Activated CD4-positive, alpha-beta T cell treated with anti-CD3 and anti-CD28 coated beads for 48 hours (primary cell): ENCODE measurements at places on chromosomes 2 and 18.

GRCh38 chr2:200765139-200765951 lies 46.4 kb upstream of the BZW1 start:
- DNase-seq = peak; percentile 73

- DNase-seq = no peak
Observed at GRCh38 chr2:31191931-31192330, 25.4 kb downstream of the CAPN14 start.

GRCh38 chr18:25033747-25034471 lies 318.1 kb downstream of the ZNF521 start:
- no peak for DNase-seq

DNA sequence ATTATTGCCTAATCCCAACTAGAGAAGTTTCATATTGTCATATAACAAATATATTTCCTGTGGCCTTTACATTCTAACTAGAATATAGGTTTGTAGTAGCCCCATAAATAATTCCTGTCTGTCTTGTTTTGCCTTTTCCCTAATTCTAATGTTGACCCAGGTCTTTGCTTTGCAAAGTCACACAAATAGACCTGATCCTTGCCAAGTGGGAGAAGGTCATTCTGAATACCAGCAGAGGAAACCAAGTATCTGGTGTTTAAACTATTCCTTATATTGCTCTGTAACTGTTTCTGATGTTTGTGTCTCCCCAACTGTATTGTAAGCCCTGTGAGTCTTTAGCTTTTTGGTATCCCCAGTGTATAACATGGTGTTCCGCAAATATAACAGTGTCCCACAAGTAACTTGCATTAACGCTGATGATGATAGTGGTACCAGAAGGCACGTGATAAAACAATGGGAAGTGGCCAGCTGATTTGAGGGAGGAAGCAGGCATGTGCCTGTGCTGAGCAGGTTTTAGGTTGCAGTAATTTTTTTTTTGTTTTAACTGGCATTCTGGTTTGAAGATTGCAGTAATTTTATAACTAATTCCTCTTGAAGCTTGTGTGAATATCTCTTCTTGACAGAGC lies 11.1 kb downstream of the HADHB start:
- DNase-seq = no peak

DNA sequence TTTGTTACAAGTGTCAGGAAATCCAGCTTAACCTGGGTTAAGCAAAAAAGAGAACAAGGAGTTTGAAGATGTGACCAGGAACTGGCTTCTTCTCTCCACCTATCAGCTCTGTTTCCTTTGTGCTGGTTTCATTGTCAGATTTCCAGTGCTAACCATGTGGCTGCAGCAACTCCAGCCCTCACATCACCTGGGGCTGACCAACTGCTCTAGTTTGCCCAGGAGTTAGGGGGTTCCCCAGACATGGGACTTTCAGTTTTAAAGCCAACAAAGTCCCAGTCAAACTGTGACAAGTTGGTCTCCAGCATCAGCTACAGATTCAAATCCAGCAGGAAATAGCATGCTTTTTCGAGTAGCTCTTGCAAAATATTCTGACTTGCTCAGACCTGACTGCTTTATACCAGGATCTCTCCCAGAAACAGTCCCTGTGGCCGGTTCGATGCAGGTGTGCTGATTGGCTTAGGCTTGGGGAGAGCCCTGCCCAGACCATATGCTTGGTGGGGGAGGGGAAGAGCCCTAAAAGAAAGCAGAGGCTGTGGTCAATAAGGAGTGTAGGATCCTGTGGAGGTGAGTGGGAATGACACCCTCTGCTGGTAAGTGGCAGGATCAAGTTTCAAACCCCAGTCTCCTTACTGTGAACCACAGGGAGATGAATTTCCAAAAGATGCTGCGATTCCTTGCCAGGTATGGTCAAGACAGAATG lies 49.5 kb downstream of the KCNE4 start:
- DNase-seq = no peak

- DNase-seq = no peak
Observed at GRCh38 chr2:223460209-223460608, 142.0 kb downstream of the SCG2 start.

GRCh38 chr2:96143848-96144480 lies 1.3 kb downstream of the DUSP2 start:
- peak; percentile 61 for DNase-seq

DNA sequence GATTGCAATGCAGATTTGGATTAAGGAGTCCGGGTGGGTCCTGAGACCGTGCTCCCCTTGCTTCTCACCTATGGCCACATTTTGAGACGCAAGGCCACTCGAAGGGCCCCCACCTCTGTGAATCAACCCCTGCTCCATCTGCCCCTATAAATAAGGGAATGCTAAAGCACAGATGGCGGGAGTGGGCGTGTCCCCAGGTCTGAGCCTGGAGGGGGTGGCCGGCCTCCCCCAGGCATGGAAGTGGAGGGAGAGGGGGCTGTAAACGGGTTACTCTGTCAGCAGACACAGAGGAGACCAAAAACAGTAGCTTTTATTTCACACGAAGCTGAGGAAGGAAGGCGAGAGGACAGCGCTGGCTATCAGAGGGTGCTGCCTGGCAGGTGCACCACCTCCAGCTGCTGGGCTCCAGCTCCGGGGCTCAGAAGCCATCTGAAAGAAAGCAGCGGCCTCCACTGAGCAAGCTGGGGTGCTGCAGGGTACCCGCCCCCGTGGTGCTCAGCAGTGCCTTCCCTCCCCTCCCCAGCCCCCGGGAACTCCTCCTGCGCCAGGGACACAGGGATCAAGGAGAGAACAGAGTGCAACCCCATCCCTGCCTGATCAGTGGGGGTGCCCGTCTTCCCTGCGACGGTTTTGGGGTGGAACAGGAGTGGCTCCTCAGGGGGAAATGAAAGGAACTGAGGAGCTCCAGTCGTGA lies 56.7 kb upstream of the RAB6C start:
- DNase-seq = no peak

DNA sequence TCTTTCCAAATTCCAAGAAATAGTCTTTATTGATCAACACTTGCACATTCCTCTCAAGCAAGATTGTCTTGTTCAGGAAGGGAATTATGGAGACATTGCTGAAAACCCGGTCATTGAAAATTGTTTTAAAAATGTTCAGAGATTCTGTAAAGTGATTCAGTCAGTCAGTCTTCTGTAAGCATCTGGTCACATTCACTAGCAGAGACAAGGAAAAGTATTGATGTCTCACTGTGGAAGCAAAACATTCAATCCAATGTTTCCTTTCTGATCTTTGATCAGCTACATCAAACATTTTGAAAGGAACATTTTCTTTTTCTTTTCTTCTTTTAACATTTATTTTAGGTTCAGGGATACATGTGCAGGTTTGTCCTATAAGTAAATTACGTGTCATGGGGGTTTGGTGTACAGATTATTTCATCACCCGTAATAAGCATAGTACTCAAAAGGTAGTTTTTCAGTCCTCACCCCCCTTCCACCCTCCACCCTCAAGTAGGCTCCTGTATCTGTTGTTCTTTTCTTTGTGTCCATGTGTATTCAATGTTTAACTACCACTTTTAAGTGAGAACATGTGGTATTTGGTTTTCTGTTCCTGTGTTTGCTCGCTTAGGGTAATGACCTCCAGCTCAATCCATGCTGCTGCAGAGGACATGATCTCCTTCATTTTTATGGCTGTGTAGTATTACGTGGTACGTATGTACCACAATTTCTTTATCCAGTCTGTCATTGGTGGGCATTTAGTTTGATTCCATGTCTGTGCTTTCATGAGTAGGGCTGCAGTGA lies 61.2 kb downstream of the CTNNA2 start:
- DNase-seq = no peak

GRCh38 chr2:86275384-86275799 lies 62.0 kb downstream of the REEP1 start:
- no peak for DNase-seq

- no peak for DNase-seq
Observed at GRCh38 chr2:100784681-100785080, 35.3 kb upstream of the NPAS2 start.

- DNase-seq = no peak
Observed at GRCh38 chr2:157894694-157895435, 18.7 kb upstream of the ACVR1 start.

DNA sequence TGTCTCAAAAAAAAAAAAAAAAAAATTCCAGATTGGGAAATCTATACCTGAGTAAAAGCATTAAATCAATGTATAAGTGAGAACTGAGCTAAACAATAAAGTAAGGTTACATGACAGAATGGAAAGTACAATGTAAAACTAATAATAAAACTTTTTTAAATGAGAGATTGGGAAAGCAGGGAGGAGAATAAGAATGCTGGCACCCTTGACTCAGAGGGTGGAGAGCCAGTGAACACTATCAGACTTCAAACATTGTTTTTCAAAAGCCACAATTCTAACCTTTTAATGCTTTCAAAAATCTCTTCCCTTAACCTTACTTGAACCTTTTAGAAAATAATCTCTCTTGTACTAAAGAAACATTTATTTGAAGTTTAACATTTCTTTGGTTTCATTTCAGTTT lies 63.5 kb downstream of the TBC1D8 start:
- no peak for DNase-seq

GRCh38 chr2:122530814-122531213 lies 775.4 kb downstream of the TSN start:
- no peak for DNase-seq

- DNase-seq = no peak
Observed at GRCh38 chr18:67508146-67508545, 8.4 kb downstream of the DSEL start.

- no peak for DNase-seq
Observed at GRCh38 chr2:178418426-178418825, 32.5 kb downstream of the PRKRA start.

GRCh38 chr2:204948822-204949221 lies 403.5 kb downstream of the PARD3B start:
- no peak for DNase-seq

DNA sequence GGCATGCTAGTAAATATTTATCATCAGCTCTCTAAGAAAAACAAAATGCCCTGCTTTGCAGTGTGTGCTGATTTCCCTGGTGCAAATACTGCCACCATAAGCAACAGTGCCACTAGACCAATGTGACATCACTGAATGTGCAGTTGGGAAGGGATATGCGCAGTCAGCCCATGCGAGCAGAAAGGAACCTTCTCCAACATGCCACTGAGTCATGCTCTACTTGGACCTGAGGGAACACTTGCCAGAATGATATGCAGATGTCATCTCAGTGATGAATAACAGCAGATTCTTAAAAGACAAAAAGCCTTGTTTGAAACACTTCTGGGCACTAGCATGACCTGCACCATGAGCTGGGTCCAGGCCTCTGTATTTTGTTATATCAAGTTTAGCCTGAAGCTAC lies 55.3 kb upstream of the REL start:
- no peak for DNase-seq

GRCh38 chr2:15939556-15939853 lies 845 bp upstream of the MYCN start:
- no peak for DNase-seq

DNA sequence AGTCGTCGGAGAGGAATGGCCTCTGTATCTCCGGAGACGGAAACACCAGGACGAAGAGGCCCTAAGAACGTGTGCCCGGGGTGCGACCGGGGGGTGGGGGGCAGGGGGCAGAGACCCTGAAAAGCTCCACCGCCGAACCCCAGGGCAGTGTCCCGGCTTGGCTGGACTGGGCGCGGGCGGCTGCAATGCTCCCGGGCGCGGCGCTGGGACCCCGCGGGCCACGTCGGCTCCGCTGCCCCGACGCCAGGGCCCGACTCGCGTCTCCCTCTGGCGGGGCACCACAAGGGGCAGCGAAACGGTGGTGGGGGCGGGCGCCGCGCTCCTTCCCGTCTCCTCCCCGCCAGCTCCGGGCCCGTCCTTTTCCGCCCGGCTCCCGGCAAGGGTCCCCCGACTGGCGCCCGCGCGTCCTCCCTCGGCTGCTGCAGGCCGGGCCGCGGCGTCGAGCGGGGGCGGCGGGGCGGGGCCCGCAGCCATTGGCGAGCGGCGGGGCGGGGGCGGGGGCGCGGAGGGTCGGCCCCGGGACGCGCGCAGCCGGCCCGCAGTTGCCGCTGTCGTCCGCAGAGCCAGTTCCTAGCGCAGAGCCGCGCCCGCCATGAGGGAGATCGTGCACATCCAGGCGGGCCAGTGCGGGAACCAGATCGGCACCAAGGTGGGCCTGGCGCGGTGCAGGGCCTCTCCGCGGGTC lies at the start of gene TUBB6:
Gene TUBB6 (plus strand): TSS at position 541 of the 685 bp plus-strand sequence. CDS start 52 bp downstream, at position 593.
- DNase-seq = peak; percentile 34

GRCh38 chr2:124269348-124269747 lies 244.3 kb downstream of the CNTNAP5 start:
- DNase-seq = no peak

- no peak for DNase-seq
Observed at GRCh38 chr2:152472481-152472887, 137.5 kb downstream of the FMNL2 start.

- DNase-seq = no peak
Observed at GRCh38 chr2:29703336-29703735, 218.1 kb downstream of the ALK start.

- DNase-seq = no peak
Observed at GRCh38 chr2:206079699-206080465, 6.1 kb downstream of the INO80D start.

DNA sequence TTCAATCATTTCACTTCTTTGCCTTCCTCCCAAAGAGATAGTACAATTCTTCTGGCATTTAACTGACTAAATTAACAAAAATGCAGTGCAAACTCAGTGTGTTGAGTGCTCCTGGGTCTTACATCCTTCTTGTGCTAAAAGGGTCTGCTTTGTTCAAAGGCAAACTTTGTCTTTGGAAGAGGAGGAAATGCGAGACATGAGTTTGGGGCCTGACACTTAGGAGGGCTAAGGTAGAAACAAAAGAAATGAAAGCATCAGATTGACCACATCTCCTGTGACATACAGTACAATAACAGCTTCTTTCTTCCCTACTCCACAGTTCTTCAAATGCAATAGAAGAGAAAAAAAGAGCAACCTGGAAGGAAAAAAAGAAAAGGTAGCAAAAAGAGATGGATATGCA lies 161.7 kb downstream of the CNTNAP5 start:
- no peak for DNase-seq

- DNase-seq = peak; percentile 36
Observed at GRCh38 chr2:26982102-26982742, 11.8 kb downstream of the MAPRE3 start.

DNA sequence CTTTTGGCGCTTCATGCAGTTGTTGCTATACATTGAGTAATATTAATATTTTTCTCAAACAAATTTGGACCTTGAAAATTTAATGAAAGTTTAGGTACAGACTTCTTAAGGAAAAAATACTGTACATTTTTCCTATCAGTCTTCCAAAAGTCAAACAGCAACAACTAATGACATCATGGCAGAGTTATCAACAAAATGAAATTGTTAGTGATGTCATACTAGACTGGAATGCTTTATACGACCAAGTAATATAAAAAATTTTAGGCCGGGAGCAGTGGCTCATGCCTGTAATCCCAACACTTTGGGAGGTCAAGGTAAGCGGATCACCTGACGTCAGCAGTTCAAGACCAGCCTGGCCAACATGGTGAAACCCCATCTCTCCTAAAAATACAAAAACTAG lies 12.0 kb upstream of the STPG4 start:
- DNase-seq = no peak

- DNase-seq = no peak
Observed at GRCh38 chr2:9415516-9416169, 7.7 kb downstream of the ITGB1BP1 start.

- DNase-seq = peak; percentile 100
Observed at GRCh38 chr2:231707927-231708772, at the start of gene PTMA. Gene PTMA (plus strand): TSS chr2:231708525. CDS start chr2:231708707, 182 bp downstream.

DNA sequence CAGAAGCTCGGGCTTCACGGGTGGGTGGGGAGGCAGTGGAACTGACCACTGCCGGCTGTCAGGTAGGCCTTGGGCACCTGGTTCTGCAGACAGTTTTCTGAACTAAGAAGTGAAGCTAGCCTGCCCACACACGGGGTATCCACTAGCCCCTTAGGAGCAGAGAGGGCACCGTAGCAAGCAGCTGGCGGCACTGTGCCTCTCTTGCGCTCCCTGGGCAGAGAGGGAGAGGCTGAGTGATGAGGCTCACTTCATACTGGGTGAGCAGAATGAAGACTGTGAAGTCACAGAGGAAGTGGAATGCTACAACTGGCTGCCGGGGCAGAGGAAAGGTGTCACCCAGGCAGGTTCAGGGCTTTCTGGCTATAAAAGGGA lies 753 bp downstream of the ITPRIPL1 start:
- DNase-seq = peak; percentile 60
